ENCODE measurements at places on chromosomes 3 and 15. TPM values are rescaled to one million over a fixed set of nuclear protein-coding genes. Genes with fewer than 3 reads are reported as not detected.

DNA sequence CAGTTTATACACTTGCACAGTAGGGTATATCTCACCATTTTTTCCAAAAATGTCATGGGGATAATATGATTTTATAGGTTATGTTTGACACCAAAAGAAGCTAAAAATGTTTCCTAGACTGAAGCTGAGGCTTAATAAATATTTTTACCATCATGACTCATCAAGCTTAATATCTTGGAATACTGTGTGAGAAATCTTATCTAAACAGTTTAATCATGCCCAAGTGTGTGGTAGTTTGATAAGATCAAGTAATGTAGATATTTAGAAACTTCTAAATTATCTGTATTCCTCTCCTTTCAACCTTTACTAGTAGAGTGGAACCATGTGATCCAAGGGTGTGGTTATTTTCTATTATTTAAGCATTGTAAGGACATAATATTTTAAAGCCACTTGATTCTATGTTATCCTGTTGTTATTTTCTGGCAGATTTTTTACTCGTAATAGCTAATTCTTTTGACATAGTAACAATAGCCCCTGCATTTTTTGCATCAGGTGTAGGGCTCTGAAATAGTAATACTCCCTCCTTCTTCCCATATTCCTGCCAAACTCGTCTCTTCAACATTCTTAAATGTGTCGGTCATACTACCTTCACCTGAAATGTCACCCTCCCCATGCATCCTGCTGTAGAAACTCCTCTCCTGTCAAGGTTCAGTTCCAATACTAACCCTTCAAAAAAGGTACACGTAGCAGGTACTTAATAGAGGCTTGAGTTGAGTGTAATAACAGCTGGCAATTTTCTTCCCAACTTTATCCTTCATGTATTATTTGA, 729.6 kb downstream of the NLGN1 start:
- DNase-seq = no peak

Gene GCNT3
- not detected for total RNA-seq

DNA sequence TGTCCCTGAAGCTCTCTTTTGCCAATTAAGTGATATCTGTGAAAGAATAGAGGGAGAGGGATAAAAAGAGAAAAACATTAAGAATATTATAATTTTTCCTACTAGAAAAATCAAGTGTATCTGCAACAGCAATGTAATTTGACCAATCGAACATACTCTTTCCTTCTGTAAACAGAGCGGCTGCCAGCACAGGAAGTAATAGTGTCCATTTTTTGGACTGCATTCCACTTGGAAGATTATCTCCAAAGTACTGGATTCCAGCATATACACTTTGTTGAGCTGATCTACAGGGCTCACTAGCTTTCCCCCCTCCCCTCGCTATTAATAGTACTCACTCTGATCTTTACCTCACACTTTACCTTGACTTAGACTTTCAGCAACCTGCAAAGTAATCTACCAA, 90.4 kb downstream of the SUCLG2 start:
- no peak for DNase-seq

Gene APBA2
- total RNA-seq = 3.5 TPM

- no peak for DNase-seq
Observed at GRCh38 chr15:101599091-101599490, 53.1 kb downstream of the TM2D3 start.

DNA sequence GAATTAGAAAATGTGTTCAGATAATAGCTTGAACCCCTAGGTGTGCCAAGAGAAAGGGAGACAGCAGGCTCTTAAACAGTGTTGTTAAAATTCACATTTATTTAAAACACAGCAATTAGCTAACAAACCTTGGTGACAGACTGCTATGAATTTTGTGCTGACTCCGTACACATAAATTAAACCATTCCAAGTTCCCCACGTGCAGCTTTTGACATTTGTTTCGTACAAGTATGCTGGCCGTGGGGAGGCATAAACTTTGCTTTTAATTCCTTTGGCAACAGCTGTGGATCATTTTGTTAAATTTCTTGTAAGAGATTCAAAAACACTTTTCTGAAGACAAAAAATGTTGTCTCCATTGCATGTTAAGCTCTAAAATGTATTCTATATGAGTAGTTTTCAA, 465.3 kb downstream of the FGF12 start:
- DNase-seq = no peak

DNA sequence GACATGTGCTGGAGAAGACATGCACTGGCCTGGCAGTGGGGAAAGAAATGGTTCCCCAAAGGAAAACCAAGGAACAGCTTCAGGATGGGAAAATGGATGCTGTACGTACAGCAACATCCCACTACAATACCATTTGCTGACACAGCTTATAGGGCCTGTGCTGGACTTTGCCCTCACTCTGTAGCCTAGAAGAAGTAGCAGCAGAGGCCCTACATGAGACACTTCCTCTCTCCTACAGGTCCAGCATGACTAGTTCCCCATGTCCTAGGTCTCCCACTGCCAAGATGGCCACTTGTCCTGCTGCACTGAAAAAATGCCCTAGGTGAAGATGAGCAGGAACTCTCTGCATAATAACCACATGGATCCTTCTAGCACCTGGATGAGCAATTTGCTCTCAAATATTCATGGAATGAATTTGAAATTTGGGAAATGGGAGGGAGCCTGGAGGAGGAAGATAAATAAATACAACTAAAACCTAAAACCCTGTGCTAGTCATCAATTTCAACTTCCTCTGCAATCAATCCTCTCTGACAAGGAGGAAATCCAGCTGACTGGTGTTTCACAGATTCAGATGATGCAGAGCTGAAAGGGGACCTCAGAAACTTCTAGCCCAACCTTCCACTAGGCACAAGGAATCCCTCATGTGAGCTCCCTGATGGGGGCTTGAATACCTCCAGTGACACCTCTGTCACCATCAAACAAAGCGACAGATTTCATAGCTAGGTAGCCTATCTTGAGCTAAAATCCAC, 514.3 kb upstream of the PPP2R3A start:
- no peak for DNase-seq

DNA sequence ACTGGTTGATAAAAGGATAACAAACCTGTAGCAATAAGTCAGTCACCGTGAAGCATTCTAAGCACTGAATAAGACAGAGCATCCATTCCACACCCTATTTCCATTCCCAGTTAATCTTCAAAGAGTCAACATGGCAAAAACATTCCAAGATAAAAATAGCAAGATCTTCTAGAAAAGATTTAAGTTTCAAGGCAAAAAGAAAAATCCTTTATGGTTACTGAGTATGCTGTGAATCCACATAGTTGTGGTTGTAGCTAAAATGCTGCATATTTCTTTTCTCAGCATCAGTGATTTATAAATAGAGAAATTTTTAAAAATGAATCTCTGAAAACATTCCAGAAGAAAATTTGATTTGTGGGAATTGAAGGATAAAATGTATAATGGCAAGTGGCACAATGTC, 21.1 kb downstream of the GAP43 start:
- DNase-seq = no peak

Measured in sciatic nerve (tissue), 2 donors.